ENCODE measurements at places on chromosomes 16 and 17.
A peak's percentile ranks its signal among the peaks of the same experiment; 100 is the strongest.

DNA sequence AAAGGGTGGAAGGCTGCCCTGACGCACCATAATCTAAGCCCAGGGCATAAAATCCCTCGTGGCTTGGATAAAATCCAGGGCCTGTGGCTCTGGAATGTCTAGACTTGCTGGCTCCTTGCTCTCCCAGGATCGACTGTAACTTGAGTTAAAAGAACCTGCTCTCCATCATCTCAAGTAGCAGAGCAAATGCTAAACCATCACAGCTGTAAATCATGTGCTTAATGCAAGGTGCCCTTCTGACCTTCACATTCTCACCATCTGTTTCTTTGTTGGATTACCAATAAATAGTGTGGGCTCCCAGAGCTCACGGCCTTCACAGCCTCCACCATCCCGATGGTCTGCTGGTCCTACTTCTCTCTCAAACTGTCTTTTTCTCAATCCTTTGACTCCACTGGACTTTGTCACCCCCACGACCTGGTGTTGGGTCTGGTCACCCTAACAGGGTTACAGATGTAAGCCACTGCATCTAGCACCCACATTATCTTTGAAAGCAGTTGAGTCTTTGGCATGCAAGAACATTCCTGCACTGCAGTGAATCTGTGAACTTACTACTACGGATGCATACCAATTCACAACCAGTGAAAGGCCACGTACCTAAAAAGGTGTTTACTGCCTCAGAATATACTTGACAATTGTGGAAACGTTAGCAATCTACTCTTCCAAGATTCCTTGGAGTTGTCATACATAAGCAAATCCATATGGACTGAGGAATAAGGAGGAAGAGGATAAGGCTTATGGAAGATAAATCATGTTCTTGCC is 15.3 kb downstream of the RSL1D1 start:
- DNase-seq = no peak

DNA sequence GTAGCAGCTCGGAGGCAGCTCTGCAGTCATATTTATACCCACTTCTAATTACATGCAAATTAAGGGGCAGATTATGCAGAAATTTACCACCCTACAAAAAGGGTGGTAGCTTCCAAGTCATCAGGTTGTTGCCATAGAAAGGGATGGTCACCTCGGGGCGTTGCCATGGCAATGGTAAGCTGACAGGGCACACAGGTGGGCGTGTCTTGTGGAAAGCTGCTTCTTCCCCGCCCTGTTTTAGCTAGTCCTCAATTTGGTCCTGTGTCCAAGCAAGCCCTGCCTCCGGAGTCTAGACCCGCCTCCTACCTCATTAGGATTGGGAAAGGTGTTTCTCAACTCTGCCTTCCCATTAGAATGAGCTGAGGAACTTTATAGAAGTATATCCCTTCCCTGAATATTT is 98.7 kb downstream of the HS3ST2 start:
- no peak for DNase-seq

GRCh38 chr17:882827-883585 is 96.6 kb downstream of the NXN start:
- DNase-seq = no peak

DNA sequence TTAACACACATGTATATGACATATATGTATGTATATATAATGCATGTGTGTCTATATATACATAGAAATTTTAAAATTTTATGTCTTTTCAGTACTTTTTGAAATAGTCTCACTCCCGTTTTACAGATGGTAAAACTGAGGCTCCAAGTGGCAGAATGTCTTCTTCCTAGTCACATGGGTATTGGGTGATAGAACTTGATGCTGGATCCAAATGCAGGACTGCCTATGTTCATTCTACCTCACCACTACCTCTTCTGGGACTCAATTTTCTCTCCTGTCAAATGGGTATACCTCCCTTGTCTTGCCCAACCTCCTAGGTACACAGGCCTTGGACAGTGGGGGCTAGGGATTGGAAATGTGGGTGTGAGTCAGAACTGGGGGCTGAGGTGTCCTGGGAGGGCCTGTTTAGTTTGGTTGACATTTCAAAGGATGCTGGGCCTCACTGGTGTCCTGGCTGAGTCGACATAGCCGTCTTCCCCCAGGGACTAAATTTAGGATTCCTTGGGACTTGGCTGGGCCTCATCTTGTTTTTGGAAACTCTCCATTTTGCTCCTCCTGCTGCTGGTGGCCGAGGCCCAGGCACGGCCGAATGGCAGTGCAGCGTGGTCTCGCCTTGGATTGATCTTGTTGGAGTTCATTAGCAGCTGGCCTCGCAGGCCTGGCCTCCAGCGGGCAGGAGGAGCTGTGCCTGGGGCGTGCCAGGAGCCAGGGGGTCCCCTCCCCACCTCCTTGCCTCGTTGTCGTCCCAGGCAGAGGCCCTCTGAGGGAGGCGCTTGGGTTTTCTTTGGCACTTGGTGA is 25.9 kb downstream of the NKD1 start:
- DNase-seq = no peak

DNA sequence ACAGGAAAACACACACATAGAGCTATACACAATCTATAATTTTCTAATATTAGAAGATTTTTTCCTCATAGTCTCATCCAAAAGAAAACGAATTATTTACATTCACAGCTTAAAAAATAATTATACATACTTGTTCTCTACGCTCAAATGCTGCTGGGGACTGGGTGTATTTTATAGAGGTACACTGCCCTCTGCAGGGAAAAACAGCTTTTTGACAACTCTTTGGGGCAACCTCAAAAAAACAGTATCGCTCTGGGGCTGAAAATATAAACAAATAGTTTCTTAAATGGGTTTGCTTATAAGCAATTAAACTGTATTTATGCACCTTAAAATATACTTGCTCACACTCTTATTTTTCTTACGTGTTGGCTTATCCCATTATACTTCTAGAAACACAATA is 261.8 kb upstream of the PSMD7 start:
- no peak for DNase-seq

- DNase-seq = no peak
Observed at GRCh38 chr16:85566561-85567100, 46.5 kb upstream of the GSE1 start.

DNA sequence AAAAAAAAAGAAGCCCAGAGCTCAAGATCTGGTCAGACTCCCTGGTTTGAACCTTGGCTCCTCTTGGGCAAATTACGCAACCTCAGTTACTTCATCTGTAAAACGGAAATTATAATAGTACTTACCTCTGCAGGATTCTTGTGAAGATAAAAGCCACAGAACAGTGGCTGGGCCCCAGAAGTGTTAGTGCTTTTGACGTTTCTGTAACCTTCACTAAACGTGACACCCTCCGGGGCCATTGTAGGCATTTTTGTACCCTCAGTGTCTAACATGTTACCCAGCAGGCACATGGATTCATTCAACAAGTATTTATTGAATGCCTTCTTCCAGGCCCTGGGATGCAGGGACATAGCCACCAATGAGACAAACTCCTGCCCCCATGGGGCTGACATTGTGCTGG is 58.0 kb downstream of the PITPNC1 start:
- peak; percentile 11 for DNase-seq

DNA sequence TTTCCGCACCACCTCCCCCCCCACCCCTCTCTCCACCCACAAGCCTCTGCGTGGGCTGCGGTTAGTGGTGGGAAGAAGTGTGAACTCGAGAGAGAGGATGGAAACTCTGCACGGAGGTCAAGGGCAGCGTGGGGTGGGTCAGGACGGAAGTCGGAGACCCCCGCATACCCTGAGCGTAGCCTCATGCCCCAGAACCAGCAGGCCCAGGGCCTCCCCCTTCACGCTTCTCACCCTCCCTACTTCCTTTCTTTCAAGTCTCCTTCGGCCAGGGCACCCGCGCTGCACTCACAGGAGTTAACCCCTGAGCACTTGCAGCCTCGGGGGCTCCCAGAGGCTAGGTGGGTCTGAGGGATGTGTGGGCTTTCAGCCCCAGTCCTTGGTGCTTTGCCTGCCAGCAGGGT is 9.2 kb downstream of the TBKBP1 start:
- DNase-seq = no peak
